ENCODE measurements at places on chromosomes 11 and 22. TPM values are rescaled to one million over a fixed set of nuclear protein-coding genes. Genes with fewer than 3 reads are reported as not detected.

DNA sequence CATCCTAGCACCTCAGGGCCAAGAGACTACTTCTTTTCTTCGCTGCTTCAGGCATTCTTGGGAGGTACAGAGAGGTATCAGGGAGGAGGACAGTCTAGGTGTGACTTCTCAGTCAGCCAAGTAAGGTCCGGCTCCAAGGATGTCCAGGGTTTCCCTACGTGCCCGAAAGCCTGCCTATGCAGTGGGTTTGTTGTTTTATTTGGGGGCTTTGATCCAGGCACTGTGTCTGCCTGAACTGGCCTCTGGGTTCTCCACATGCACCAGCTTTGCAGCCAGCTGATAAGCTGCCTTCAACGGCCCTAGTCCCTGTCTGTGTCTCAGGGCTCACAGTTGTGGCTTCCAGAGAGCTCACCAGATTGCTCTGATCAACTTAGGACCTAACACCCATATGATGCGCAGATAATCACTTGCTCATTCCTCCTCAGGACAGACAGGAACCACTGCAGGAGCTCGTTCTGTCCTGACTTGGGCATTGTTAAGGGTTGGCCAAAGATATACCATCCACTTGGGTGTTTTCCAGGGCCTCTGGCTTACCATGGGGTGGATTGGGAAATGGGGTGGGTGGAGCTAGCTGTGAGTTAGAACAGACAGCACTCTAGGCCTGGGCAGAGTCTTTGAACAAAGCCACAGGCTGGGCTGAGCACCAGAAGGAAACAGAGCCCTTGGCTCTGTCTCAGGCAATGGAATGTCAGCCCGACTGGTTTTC, 45.5 kb upstream of the CRYBB3 start:
- DNase-seq, result peak; percentile 98

TRIM77 gene
- not detected for total RNA-seq

DNA sequence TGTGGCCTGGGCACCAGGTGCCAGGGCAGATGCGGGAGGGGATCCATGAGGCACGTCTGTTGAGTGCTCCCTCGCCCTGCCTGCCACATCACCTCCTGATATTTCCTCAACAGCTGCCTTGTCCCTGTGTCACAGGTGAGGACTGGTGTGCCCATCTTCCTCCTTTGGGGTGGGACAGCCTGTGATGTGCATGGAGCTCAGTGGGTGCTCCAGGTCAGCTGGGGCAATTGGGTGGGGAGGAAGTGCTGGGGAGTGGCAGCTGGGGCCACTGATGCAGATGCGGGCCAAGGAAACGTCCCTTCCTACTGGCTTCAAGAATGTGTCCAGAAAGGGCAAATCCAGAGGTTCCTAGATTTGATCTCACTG, 83.6 kb downstream of the MORC2 start:
- no peak for DNase-seq

ROBO4 gene
- total RNA-seq, result 22.0 TPM

C11orf87 gene
- not detected for total RNA-seq

C22orf31 gene
- 0.36 TPM for total RNA-seq

LMO1 gene
- not detected for total RNA-seq

GRCh38 chr11:7582338-7582985, 68.7 kb downstream of the PPFIBP2 start:
- DNase-seq, result no peak

OR10A2 gene
- not detected for total RNA-seq

GRCh38 chr11:27582621-27583020, 76.1 kb upstream of the LIN7C start:
- DNase-seq, result no peak

LRRC74B gene
- 0.45 TPM for total RNA-seq

- DNase-seq, result no peak
These were observed 666.5 kb downstream of the NTM start for GRCh38 chr11:132036746-132037466.

DNA sequence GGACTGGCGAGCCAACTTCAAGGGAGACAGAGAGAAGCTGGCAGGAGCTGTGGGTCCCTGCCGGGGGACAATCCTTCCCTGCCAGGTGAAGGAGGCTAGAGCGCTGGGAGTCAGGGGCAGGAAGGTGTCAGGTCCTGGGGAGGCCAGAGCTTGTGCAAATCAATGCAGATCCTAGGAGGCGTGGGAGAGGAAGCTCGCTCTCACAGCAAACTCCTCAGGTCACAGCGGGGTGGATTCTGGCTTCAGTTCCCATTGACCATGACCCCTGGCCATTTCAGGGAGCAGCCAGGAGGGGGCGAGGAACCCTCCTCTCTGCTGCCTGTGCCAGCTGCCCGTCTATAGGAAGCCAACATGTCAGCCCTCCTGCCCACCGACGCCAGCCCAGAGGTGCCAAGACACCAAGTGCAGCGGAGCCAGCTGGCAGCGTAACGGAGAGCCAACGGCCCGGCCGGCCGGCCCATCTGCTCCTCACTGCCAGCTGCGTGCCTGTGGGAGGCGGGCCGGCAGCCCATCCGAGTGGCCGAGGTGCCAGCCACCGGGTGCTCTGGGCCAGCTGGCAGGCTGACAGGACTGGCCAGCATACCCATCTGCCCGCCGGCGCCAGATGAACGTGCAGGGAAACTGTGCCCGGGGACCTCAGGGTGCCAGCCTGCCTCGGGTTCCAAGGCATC, 374.8 kb downstream of the MIAT start:
- DNase-seq, result peak; percentile 16

- peak; percentile 25 for DNase-seq
These were observed 6.0 kb upstream of the ARHGAP42 start for GRCh38 chr11:100681064-100681502.

OR4C6 gene
- total RNA-seq, result not detected

DNA sequence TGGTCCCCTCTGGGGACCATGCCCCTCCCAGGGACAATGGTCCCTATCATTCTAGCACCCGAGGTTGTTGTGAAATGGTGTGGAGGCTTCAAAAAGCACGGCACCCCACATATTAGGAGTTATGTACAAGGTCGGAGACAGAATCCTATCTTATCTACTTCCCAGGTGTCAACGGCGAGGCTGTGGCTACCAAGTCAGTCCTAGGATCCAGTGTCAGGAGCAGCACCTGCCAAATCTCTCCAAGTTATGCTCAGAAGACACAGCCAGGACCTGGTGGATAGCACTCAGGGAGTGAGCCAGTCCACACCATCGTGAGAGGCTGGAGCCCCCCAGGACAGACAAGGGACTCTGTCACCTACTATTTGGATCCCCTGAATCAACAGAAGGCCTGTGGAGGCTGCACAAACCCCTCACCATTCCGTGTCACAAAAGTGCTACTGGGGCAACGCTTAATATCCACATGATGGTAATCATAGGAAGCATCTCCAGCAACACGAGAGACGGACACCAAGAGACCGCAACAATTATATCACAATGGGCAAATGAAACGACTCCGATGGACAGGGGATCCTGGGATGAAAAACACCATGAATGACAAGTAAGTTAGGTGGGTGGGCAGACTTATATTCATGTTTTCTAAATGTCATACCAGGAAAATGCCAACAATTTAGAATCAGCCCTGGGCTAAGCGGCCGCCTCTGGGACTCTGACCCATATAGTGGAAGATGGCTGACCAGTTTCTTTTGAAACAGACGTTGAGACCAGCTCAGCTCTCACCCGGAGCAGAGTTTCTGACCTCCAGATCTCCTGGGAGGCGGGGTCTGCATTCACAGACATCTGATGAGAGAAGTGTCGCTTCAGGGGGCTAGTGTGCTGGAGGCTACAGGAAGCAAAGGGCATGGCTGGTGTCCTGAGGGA, 108.4 kb downstream of the MED15 start:
- no peak for DNase-seq

GGTLC2 gene
- total RNA-seq, result 1.4 TPM

ACTN3 gene
- not detected for total RNA-seq

MMP13 gene
- 3.0 TPM for total RNA-seq

DNA sequence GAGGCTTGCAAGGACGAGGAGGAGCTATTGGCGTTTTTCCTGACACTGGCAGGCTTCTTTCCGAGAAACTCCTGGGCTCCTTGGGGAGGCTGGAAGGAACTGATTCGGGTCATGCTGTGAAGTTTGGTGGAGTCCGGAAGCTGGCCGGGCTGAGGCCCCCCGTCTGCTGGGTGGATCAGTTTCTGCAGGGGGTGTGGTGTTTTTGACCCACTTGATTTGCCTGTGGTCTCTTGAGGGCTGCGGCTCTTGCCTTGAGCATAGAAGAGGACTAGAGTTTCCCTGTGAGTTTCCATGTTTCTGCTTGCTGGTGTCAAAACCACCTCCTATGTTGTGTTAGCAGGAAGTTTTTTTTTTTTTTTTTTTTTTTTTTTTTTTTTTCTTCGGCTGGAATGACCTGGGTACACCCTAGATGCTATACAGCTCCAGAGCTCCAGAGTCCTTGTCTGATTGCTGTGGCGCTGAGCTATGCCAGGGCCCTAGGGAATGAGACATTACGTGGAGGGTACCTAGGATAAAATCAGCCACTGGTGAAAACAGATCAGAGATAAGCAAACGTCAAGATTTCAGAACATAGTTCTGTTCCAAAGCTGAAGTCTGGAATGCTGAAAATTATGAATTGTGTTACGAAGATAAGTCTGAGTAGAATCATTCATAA, 728 bp downstream of the TBC1D22A start:
- no peak for DNase-seq

DNA sequence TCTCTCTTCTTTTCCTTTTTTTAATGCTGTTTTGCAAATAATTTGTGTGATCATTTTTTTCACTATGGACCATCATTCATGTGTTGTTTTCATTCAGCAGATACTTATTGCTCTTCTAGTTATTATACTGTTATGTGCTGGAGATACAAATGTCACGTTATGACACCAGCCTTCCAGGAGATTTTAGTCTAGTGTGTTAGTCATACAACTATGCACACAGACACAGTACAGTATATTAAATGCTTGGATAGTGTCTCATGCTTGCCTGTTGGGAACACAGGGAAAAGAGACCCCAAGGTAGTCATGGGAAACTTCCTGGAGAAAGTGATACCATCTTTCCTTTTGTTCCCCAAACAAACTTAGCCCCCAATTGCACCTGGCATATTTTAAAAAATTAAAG, 116.1 kb downstream of the UVRAG start:
- DNase-seq, result no peak

DNA sequence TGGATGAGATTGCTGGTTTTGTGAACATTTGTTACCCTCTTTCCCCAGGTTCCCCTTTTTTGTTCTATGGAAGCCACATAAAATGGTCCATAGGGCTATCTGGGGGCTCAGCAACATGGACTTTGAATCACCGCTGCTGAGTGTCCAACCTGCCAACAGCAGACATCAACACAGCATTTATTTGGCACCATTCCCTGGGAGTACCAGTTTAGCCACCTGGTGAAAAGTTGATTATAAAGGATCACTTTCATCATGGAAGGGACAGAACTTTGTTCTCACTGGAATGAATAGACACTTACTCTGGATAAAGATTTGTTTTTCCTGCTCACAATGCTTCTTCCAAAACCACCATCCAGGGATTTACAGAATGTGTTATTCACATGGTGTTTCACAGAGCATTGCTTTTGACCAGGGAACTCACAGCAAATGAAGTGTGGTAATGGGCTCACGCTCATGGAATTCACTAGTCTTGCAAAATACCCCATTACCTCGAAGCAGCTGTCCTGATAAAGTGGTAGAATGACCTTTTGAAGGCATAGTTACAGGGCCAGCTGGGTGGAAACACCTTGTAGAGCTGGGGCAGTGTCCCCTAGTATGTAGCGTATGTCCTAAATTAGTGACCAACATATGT, 43.9 kb downstream of the ADM start:
- peak; percentile 56 for DNase-seq

All from prostate gland (tissue), 2 donors.